ENCODE measurements at places on chromosomes 16 and 17.
A peak's percentile ranks its signal among the peaks of the same experiment; 100 is the strongest.

DNA sequence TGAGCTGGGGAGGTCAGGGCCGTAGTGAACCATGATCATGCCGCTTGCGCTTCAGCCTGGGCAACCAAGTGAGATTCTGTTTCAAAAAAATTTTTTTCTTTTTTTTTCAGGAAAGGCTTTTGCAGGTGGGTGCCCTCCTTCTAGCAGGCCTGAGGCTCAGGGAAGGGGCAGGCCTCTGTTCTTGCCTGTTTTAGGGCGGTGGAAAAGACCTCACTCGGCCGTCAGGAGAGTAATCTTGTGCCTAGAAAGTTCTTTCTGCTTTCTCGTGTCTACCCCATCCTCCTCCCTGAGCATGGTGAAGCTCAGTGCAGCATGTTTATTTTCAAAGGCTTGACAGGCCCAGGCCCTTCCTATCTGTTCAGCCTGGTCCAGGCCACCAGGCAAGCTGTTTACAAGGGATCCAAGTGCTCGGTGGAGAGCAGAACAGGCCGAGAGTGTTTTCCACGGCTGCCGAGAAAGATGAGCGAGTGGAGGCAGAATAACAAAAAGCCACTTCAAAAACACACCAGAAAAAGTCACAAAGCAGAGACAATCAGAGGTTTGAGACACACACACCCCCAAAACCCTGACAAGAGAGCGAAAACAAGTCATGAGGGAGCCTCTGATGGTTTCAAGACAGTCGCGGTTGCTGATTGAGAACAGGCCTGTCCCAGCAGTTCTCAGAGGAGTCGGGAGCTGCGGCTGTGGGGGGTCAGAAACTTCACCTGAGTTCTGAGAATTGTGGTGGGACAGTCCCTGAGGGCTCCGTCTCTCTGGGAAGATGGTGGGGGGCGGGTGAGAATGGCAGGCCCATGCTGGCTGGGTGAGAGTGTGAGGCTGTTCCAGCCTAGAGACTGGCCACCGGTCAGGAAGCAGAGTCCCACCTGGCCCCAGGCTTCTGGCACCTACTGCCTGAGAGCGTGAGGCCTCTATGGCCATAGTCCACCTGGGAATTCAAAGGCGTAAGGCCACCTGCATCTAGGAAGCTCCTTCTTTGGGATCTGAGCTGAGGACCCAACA lies 37.5 kb upstream of the CCR7 start:
- no peak for DNase-seq

DNA sequence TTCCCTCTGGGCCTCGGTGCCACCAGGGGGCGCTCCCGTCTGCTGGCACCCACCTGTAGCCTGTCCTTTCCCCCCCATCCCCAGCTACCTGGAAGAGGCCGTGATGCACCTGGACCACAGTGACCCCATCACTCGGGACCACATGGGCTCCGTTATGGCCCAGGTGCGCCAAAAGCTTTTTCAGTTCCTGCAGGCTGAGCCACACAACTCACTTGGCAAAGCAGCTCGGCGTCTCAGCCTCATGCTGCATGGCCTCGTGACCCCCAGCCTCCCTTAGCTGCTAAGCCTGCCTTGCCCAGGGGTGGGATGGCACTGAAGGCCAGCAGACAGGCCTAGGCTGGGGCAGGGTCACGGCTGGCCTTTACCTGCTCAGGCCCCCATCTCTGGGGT lies 818 bp upstream of the NRN1L start:
- DNase-seq = peak; percentile 38

DNA sequence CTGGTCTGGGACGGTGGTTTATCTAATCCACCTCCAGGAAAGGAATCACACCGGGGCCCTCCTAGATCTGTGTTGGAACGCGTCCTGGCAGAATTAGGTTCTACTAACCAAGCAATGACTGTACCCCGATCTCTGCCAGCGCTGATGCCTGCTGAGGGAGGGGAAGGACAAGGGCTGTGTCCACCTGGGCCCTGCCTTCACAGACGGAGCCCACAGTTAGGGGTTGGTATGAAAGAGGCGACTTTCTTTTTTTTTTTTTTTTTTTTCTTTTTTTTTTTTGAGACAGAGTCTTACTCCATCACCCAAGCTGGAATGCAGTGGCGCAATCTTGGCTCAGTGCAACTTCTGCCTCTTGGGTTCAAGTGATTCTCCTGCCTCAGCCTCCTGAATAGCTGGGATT lies 9.9 kb upstream of the KRT19 start:
- DNase-seq = no peak

DNA sequence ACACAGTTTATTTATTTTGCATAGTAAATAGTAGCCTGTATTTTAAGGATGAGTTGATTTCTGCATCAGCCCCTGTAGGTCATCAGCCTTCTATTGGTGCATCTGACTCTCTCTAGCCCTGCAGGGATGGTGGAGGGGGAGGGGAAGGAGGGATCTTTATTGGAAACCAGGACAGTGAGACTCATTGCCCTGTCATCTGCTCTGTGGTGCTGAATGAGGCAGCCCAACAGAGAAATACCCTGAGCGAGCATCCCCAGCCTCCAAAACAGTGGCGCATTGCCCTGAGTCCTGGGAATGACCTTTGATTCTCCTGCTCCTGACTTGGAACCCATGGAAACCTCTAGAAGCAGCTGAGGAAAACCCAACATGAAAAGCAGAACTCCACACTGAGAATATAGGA lies 45.5 kb upstream of the STH start:
- DNase-seq = no peak

DNA sequence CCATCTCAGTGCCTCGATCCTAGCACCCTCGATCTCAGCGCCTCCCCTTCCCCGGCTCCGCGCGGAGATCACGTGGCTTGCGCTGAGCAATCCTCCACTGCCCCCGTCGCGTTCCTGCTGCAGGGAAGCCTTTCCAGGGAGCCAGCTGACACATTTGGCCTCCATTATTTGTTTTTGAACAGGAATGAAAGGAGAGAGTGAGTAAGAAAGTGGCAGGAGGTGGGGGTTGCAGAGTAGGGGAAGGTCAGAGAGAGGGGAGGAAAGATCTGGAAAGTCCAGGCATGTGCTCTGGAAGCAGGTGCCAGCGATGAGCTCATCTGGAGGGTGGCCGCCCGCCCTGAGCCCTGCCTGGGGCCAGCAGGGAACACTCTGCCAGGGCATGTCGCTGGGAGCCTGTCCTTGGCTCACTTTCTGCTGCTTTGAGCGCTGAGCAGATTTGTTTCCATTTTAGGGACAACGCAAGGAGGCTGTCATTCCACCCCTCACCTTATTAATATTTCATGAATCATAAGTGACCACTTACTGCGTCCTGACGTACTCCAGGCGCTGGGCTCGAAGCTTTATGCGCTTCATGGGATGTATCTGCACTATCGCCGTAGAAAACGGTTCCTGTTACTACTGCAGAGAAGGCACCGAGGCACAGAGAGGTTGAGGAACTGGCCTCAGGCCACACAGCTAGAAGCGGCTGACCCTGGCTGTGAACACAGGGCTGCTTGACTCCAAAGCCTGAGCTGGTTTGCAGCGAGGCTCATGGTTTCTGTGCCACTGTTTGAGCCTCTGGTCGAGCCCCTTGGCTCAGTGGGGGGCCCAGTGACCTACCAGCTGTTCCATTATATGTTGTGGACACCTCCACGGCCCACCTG lies 283.1 kb downstream of the SEC14L1 start:
- DNase-seq = no peak

GRCh38 chr17:33234930-33235685 lies 58.0 kb downstream of the ASIC2 start:
- DNase-seq = no peak

DNA sequence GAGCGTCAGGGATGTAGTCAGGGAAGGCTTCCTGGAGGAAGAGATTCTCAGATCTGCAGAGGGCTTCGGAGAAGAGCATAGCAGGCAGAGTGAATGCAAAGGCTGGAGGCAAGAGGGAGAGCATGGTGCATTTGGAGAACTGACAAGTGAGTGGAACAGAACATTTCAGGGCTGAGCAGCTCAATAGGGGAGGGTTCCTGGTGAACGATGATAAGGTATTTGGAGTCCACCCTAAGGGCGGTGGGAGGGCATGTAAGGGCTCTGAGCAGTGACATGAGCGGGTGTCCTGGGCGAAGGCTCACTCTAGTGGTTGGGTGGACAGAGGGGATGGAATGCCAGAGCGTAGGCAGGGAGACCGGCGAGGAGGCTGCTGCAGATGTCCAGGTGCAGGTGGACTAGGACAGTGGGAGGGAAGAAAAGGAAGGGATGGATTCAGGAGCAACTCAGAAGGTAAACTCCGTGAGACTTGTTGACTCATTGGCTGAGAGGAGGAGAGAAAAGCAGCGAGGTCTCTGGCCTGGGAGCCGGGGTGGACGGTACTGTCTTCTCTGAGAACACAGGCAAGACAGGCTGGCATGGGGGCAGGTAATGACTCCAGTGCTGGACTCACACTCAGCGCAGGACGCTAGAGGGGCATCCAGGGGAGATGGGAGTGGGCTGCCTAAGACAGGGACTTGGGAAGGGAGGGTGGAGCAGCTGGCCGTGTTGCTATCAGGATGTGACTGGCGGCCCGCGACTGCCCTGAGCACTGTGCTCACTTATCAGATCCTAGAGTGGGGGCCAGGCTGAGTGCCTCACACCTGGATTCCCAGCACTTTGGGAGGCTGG lies 1.4 kb upstream of the PITPNA start:
- DNase-seq = no peak

DNA sequence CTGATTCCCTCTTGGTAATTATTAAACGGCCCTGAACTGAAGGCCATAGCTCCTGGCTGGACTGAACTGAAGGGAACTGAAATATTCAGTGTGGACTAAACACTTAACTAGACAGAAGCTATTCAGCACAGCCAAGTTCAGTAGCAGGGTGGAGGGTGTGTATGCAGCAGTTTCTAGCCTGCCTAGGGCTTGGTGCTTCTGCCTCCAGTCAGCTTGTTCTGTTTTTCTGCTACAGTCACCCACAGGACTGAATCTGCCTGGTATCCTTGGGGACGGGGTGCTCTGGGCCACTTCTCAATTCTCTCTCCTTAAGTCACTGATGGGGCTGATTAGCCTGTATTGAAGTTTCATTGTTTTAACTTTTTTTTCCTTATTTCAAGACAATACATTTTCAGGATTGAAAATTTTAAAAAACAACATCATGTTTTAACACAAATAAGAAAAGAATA lies 77.1 kb downstream of the WWP2 start:
- DNase-seq = no peak

DNA sequence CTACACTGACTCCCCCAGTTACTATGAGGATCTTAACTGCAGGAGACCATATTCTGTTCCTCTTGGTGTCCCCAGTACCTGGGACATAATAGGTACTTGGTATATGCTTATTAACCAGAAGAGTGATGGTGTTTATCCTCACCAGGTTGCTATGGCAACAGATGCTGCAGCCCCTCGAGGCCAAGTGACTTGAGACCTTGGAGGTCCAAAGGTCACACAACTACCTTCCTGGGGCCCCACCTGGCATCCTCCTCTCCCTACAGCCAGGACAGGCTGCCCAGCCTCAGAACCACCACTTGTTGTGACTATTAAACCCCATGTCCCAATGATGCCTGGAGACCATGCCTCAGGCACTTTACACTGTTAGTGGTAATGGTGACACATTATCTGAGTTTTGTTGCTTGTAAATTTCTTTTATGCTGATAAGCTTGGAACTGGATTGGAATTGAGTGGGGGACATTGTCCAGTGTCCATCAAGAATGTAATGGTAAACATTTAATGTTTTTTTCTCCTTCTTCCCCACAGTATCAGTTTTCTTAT lies 189.4 kb downstream of the CCDC182 start:
- no peak for DNase-seq

DNA sequence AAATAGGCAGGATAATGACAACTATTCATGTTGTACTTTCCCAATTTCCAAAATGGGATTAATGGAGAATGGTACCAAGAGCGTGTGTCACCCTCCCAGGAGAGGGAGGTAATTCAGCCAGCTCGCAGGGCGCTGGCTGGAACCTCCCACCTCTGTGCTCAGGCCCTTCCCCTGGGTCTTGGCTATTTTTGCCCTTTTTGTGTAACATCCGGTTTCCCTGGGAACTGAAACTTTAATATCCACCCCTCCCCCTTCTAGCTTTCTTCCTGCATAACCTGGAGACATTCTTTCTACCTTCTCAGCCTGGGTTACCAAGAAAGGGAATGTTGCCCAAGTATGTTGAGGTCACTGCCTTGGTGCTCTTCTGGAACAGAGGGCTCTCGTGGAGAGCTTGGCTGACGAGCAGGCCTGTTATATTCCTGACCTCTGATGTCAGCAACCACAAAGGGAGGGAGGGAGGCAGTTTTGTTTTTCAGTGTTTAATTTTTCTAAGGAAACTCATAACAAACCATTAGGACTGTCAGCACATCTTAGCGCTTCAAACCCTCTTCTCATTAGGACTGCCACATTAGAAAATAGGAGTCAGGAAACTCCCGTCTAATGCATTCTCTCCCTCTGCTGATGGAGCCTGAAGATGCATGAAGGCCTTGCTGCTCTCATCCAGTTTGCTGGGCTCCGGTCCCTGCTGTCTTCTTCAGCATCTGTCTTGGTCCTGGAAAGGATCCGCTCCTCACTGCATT lies 25.6 kb downstream of the ITGB3 start:
- DNase-seq = no peak

DNA sequence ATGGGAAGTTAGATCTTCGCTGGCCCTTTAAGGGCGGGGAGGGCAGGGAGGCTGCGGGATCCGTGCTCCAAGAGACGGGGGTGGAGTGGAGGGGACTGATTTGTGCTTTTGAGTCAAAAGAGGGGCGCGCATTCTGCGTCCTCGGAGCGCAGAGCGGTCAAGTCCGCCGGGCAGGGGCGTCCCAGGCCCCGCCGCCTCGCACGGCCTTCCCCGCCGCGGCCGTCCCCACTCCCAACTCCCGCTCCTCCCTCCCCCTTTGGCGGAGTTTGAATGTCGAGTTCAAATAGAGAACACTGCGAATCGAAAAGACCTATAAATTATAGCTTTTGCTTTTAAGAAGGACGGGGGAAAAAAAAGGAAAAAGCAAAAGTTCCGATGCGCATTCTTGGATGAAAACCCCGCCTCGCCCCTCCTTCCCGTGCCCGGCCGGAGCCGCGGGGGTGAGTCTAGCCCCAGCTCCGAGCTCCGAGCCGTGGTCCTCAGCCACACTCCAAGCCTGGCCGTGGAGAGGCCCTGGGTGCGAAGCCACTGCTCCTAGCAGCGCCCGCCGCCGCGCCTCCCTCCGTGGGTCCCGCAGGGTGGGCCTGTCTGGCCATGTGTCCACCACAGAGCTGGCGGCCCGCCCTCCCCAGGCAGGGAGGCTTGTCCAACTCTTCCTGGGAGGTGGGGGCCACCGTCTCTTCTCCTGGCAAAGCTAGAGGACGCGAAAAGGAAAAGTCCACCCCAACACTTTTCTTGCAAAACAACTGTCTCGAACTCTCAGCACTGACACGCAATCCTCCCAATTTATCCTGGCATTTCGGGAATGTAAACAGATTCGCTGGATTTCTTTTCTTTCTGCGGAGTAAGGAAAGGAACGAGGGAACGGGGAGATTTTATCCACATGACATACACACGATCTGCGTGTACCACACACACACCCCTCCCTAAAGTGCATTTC lies 3.6 kb downstream of the CBX8 start:
- DNase-seq = no peak

- peak; percentile 91 for DNase-seq
Observed at GRCh38 chr17:59154721-59155438, at the start of gene SKA2. Gene SKA2, minus strand, starts transcription at chr17:59155186. Its CDS starts 23 bp downstream, at chr17:59155163.

- no peak for DNase-seq
Observed at GRCh38 chr16:11684231-11685025, 16.2 kb downstream of the SNN start.

- no peak for DNase-seq
Observed at GRCh38 chr16:21990381-21990944, 10.5 kb downstream of the PDZD9 start.

GRCh38 chr17:57117798-57118197 lies 32.8 kb downstream of the AKAP1 start:
- DNase-seq = no peak

- no peak for DNase-seq
Observed at GRCh38 chr16:17364319-17365210, 106.2 kb downstream of the XYLT1 start.
